ENCODE measurements at places on chromosomes 1 and 21.

- DNase-seq = no peak
Observed at GRCh38 chr1:24535778-24536177, 20.1 kb upstream of the NCMAP start.

GRCh38 chr21:16519036-16519435 lies 789.3 kb downstream of the USP25 start:
- no peak for DNase-seq

DNA sequence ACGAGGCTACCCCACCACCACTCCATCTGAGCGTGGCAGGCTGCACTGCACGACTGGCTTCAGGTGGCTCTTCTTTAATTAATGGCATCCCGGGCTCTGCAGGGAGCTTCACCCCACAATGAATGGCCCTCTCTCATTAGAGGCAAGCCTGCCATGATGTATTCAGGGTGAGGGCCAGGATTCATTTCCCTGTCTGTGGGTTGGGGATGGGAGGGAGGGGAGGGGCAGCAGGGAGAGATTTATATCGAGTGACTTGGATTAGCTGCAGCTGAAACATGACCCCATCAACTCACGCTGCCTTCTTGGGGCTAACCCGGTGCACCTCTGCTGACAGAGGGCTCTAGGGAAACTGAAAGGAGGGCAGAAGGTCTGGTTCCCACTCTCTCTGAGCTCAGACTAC lies 54.2 kb downstream of the ERI3 start:
- DNase-seq = no peak

DNA sequence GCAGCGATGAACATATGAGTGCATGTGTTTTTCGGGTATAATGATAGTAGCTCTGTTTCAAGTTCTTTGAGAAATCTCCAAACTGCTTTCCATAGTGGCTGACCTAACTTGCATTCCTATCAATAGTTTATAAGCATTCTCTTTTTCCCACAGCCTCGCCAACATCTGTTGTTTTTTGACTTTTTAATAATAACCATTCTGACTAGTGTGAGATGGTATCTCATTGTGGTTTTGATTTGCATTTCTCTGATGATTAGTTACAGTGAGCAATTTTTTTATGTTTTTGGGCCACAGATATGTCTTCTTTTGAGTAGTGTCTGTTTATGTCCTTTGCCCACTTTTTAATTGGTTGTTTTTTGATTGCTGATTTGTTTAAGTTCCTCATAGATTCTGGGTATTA lies 10.6 kb upstream of the RUNX1 start:
- DNase-seq = no peak

GRCh38 chr1:56575865-56576264 lies 3.5 kb downstream of the PLPP3 start:
- no peak for DNase-seq

- DNase-seq = peak; percentile 81
Observed at GRCh38 chr1:51313961-51314777, 16.2 kb downstream of the TTC39A start.

DNA sequence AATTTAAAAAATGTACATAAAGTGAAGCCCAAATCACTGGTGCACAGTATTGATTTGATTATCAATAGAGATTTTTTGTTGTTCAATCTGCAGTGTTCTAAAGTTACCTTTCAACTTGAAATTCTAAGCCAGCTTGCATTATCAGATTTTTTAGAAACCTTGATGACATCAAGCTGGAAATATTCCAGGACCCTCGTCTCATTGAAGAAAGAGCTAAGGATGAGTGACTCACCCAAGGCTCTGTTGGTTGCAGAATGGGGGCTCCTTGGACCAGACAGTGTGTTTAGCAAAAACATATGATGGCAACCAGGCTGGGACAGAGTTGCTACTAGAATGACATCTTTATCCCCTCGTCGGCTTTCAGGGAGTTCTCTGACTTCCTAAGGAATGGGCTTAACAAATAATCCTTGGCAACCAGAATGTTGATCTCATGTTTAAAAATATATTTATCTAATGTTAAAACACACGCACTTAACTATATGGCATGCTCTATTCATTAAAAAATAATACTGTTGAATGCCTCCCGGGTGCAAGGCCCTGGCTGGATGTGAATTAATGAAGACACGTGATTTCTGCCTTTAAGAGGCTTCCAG lies 79.7 kb downstream of the RUNX3 start:
- peak; percentile 51 for DNase-seq
